ENCODE measurements at places on chromosomes 12 and 14.

GRCh38 chr14:73244541-73245290, 7.4 kb downstream of the PAPLN start:
- no peak for DNase-seq

GRCh38 chr14:87149583-87150354, 843.2 kb downstream of the GALC start:
- peak; percentile 95 for DNase-seq

- DNase-seq = peak; percentile 22
These were observed 14.0 kb downstream of the CCDC62 start for GRCh38 chr12:122788387-122788786.

- no peak for DNase-seq
These were observed 213.1 kb upstream of the RTL1 start for GRCh38 chr14:101116486-101117130.

DNA sequence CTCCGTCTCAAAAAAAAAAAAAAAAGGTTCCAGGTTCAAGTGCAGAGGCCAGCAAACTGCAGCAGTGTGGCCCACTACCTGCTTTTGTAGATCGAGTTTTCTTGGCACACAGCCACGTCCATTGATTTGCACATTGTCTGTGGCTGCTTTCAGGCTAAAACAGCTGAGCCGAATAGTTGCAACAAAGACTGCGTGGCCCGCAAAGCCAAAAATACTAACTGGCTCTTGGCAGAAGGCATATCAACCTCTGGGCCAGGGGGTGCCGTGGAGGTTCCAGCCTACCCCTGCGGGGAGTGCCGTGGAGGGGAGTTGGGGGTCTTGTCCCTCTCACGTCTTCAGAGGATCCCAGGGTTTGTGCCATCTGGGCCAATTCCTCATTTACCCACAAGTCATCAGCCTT, 170.1 kb downstream of the ADGRD1 start:
- DNase-seq = no peak

- no peak for DNase-seq
These were observed 135.9 kb upstream of the NTF3 start for GRCh38 chr12:5295996-5296395.

GRCh38 chr14:91415794-91416743, 1.6 kb downstream of the CCDC88C start:
- no peak for DNase-seq

DNA sequence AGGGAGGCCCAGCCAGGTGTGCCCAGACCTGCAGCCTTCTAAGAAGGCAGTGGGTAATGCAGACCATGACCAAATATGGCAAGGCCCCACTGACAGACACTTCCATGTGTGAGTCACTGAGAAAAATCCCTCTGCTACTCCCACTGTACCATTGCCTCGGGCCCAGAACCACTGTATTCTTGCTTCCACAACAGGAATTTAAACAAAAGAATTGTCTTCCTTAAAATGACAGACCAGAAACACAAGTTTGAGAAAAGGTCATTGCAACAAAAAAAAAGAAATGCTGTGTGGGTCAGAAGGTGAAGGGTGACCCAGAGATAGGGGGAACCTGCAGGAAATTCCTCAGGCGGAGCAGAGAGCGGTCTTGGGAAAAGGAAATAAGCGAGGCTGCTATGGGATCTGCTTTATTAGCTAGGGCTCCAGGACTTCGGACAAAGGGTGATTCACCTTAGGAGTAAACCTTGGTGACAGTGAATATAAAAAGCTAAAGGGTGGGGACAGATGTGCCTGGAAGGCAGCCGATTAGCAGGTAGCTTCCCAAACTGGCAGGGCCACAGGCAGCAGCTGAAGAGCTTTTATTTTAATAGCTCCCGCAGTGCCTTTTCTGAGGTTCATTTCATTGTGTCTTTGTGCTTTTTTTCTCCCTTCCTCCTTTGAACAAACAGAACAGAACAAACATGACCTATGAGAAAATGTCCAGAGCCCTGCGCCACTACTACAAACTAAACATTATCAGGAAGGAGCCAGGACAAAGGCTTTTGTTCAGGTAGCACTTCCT, 185.3 kb upstream of the BCL2L14 start:
- DNase-seq = peak; percentile 71

DNA sequence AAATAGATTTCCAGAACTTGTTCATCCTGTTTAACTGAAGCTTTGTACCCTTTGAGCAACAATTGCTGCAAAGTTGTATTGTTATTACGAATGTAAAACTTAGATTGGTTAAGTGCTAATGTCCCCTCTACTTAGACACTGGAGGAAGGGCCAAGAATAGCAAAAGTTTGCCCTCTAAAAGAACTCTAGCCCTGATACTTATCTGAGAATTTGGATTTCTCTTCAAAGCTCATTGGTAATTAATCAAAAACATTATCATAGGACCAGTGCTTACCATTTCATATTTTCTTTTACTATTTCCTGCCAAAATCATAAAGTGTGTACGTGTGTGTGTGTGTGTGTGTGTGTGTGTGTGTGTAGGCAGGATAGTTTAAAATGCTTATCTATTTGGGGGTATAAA, 58.2 kb downstream of the LMNTD1 start:
- DNase-seq = no peak

DNA sequence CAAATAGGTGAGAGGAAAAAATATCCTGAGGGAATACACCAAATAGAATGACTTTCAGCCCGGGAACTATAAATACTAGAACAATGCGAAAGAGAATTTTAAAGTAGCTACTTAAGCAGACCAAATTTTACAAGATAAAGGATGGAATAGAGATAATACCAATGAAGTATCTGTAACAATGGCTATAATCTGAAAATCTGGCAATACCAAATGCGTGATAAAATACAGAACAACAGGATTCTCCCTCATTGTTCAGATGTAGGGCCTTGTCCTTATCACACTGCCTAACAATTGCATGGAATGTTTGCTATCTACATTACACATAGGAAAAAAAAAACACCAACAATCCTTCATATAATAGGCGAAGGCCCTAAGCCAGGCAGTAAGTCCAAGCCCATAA, 815.4 kb upstream of the MDGA2 start:
- no peak for DNase-seq

GRCh38 chr12:28089338-28089737, 100.9 kb upstream of the CCDC91 start:
- DNase-seq = peak; percentile 66

GRCh38 chr12:106493531-106493930, 89.3 kb upstream of the RFX4 start:
- no peak for DNase-seq

DNA sequence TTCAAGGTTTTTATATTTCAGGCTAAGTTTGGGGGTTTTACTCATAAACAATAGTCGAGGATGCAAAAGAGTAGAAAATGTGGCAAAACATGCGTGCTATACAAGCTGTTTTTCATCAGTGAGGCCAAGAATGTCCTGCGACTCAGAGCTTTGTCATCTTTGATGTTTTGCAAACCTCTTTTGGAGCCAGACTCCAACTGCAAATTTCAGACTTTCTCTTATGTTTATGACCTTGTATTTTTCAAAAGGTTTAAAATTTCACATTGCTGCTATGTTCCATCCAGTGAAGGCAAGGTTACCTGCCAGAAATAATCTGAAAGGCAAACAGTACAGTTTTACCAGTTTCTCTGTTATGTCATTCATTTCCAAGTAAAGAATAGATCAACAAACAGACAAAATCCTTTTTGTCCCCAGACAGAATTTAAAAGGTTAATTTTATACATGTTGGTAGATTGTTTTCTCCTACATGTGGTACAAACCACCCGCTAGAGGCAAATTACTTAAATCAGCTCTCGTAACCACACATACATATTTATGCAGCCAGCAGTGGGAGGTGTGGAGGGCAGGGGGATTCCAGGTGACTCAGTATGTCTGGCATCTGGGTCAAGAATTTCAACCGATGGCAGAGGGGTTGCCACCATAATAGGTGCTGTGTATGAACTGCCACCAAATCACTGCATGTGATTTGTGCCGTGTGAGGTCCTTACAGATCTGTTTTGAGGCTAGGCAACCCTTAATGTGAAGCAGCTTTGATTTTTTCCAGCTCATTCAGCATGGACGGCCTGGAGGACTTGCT, 119.8 kb upstream of the CPM start:
- peak; percentile 93 for DNase-seq
